NCI-H1092 treated with DMSO at 0.1 percent for 48 hours (cell line): ENCODE measurements at places on chromosomes 1 and 21.

GRCh38 chr1:230796626-230797025 lies 49.4 kb downstream of the CAPN9 start:
- no peak for DNase-seq

DNA sequence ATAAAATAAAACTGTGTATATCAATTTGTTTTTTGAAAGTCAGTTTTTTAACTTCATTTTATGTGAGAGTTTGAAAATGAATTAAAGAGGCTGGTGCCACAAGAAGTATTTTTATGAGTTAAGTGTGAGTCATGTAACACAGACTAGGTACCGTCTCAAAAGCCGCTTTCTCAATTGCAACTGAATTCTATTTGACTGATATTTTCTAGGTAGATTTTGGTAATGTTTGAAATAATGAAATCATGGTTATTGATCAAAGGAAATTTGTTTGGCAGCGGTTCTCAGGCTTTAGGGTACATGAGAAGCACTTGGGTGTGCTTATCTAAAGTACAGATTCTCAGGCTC lies 4.6 kb downstream of the SNX27 start:
- DNase-seq = no peak

DNA sequence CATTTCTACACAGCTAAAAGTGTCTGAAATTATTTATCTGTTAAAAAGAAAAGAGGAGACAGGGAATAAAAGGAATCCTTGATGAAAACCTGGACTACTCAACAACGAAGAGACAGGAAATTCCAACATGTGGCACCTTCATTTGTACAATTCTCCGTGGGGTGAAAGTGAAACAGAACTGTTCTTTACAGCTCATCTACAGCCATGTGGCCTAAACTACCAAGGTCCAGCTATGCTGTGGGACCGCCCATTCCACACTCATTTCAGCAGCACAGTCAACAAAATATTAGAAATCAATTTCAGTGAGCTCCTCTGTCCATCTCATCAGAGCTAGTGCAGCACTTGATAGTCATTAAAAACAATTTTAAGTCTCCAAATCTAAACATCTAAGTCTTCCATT lies 44.0 kb downstream of the UBR4 start:
- no peak for DNase-seq

- DNase-seq = no peak
These were observed 9.1 kb downstream of the NFIA start for GRCh38 chr1:61091455-61091854.

- peak; percentile 44 for DNase-seq
These were observed 40.1 kb upstream of the MYSM1 start for GRCh38 chr1:58739856-58740466.

- no peak for DNase-seq
These were observed 40.3 kb upstream of the EDARADD start for GRCh38 chr1:236353813-236354212.

GRCh38 chr1:212633161-212633560 lies 24.6 kb downstream of the ATF3 start:
- DNase-seq = no peak

DNA sequence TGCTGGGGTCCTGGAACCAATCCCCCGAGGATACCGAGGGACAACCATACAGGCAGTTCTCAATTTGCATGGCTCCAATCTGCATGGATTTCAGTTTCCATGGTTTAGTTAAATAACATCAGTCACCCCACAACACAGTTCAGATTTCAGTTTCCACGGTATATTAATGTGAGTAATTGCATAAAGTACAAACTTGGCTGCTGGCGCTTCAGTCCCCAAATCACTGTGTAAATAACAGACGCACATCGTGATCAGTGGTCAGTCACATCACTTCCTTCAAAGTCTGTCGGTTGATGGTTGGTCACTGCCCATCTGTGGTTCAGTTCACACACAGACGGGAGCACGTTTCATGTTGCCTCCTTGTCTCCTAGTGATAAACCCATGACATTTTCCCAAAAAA lies 66.4 kb upstream of the LPGAT1 start:
- no peak for DNase-seq

GRCh38 chr1:41648844-41649243 lies 164.4 kb upstream of the EDN2 start:
- no peak for DNase-seq
